ENCODE measurements at places on chromosomes 7 and 10. TPM values are rescaled to one million over a fixed set of nuclear protein-coding genes. Genes with fewer than 3 reads are reported as not detected.

Gene UPK3BL2
- 7.7 TPM for total RNA-seq

Gene IQUB
- total RNA-seq: 0.78 TPM

Gene SLC18A2
- 0.24 TPM for total RNA-seq

DNA sequence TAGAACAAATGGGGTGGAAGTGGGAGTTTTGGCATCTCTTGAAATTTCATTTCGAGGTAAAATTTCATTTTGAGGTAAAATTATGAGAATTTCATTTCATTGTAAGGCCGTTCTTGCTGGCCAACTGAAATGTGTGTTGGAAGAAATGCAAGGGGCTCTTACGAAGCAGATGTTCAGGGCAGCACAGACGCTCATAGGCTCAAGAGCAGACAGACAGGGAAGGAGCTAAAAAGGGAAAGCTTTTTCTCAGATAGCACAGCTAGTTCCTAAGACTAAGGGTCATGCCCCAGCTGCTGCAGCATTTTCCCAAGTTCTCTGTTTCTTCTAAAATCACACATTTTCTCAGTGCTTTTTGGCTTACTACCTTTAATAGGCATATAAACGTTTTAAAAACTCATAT lies 65.1 kb upstream of the SFMBT2 start:
- DNase-seq: no peak

DNA sequence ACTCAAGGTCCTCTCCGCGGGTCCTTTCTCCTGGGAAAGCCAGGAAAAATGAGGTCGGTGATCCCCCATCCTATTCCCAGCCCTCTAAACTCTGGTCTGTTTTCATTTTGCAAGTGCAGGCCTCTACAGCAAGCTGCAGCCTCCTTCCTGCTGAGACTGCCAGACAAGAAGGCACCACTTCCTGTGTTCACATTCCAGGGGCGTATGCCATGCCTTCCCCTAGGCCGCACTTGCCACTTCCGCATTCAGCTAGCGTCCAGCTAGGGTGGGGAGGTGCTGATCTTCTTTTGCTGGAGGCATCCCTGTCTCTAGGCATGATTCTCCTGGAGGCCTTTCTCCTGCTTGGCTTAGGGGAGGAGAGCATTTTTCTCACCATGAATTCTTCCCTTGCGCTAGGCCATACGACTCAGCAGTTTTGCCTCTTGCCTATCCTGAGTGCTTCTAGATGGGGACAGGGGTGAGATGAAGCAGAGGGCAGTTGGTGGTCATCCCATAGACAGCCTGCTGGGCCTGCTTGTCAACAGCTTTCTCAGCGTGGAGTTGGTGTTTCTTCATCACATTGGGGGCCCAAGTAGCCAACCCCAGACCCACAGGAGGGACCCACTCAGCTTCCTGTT lies 328.9 kb downstream of the RPS24 start:
- DNase-seq: no peak

Gene WDFY4
- total RNA-seq: 1.5 TPM

DNA sequence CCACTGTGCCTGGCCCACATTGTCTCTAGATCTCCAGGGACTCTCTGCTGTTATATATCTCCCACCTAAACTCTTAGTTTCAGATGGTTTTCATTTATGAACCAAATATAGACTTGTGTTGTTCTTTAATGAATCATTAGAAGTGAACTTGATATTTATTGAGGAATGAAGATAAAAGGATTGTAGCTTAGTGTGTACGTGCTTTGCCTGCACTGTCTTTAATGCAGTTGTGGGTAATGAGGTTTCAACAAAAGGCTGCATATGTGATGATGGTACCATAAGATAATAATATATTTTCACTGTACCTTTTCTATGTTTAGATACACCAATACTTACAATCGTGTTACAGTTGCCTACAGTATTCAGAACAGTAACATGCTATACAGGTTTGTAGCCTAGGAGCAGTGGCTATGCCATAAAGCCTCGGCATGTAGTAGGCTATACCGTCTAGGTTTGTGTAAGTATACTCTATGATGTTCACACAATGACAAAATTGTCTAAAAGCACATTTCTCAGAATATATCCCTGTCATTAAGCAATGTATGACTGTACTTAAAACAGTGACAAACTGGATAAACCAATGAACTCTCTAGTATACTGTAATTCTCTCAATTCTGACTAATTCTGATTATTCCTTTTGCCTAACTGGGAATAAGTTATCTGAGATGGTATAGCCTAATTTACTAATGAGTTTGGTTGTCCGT lies 25.2 kb downstream of the VCL start:
- DNase-seq: no peak

DNA sequence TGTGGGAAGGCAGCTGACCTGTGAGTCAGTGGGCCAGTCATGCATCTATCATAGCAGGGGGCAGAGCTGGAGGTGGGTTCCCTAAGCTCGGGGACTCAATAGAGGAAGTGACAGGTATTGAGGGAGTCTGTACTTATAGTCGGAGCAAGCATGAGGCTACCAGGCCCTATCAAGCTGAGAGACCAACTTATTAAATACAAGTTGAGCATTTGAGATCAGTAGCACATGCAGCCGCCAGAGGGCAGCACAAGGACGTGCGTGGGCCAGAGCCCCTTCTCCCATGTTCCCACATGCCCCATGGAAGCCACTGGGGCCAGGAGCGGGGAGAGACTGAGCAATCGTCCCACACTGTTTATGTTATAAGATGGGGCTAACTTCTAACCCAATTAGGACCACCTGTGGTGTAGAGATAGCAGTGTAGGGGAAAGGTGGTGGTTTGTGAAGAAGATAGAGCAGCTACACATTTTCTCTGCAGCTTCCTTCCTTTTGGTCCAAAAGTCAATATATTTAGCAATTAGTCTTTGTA lies 13.0 kb upstream of the STK31 start:
- DNase-seq: no peak

DNA sequence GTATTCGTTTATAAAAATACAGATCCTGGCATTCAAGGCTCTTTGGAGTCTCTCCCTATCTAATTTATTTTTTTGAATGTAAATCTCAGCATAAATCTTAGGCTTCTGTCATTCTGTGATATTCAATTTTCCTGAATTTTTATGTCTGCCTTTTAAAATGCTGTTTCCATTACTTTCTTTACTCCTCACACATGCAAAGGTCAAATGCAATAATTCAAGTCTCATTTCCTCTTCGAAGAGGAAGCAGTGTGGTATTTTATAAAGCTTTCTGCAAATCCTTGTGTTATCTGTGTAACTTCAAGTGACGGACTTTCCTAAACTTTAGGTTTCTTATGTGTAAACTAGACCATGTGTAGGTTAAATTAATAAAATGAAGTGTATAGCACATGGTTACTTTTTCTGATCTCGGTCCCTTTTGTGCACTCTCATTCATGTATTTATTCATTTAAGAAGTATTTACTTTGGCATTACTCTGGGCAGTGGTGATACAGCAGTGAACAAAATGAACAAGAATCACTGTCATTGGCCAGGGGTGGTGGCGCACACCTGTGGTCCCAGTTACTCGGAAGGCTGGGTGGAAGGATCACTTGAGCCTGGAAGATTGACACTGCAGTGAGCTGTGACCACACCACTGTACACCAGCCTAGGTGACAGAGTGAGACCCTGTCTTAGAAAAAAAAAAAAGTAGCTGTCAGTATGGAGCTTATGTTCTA lies 332.2 kb downstream of the EXOC4 start:
- DNase-seq: no peak

Gene SFTPA2
- total RNA-seq: 0.11 TPM

DNA sequence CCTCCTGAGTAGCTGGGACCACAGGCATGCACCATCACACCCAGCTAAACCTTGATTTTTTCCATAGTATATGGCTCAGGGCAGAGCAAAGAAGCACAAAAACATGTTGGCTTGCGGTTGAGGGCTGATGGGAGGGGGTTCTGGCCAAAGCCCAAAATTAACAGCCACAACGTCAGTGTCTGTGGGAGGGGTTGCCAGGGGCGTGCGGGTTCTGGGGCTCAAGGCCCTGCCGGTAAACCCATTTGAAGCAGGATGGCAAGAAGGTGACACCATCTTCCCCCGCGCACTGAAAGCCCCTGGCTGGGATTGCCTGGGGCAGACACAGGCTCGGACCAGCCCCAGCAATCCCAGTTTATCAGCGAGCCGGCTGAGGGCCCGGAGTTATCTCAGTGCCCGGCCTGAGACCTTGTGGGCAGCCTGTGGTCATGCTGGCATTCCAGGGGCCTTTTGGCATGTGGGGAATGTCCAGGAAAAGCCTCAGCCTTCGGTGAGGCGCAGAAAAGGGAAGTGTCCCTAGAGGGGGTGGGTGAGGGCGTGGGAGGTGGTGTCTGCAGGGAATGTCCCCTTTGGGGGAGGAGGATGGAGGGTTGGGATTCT lies 167.7 kb upstream of the TNRC18 start:
- no peak for DNase-seq

Gene PRLHR
- total RNA-seq: not detected

DNA sequence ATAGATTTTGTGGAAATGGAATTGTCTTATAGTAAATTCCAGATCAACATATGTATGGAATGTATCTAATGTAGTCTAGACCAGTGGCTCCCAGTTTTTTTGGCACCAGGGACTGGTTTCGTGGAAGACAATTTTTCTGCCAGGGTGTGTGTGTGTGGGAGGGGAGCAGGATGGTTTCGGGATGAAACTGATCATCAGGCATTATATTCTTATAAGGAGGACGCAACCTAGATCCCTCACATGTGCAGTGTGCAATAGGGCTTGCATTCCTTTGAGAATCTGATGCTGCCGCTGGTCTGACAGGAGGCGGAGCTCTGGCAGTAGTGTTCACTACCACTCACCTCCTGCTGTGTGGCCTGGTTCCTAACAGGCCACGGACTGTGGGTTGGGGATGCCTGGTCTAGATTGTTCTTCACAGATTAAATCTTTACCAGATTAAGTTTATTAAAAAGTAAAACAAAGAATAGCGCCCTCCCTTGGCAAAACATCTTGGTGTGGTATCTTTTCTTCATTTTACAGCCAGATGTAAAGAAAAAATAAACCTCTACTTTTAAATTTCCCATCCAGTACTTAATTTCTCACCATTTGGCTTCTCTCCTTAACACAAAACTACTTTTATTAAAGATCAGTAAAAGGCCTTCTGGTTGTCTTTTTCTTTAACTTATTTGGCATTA lies 48.4 kb downstream of the SEPTIN7 start:
- DNase-seq: no peak

Gene EVX1
- total RNA-seq: not detected

DNA sequence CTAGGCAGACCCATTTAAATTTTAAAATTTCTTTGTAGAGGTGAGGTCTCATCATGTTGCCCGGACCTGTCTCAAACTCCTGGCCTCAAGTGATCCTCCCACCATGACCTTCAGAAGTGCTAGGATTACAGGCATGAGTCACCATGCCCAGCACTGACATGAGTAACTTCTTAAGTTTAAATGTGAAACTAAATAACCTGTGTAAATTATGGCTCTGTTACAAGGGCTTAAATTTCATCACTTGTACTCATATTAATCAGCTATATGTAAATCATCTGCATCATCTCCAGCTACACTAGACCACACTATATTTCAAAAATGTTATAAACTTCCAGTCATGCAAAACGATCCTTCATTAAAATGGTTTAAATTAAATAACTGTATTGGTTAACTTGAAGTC lies 56.1 kb downstream of the ATAD1 start:
- DNase-seq: no peak

GRCh38 chr7:70237256-70237655 lies 639.0 kb downstream of the AUTS2 start:
- DNase-seq: no peak

DNA sequence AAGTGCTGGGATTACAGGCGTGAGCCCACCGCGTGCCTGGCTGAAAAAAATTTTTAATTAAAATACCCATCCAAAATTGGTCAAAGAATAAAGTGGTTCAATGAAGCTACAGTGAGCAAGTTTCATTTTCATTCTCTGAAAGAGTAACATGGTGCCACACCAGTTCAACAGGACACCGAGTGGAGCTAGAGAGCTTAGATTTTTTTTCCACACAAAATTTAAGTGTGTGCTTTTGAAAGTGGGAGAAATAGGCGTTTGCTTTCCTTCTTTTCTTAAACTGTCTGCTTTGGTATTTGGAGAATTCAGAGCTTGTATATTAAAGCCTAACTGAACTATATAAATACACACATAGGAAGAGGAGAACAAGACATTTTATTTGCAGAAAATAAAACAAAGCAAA lies 43.4 kb downstream of the BPGM start:
- DNase-seq: no peak

DNA sequence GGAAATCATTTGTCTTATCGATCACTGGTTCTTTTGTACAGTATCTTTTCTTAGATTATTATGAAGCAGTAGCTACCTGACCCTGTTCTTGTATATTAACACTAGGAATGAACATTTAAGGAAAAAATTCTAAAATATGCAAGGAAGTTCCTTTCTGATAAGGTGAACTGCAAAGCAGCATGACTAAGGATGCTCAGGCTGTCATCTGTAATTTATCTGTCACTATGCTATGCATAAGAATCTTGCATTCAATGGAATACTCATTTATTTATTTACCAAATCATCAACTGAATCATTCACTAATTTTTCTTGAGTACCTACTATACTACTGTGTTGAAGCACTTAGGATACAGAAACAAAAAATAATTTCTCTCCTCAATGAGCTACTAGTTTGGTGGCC lies 5.8 kb downstream of the GSDME start:
- DNase-seq: no peak

GRCh38 chr10:117419921-117420320 lies 44.7 kb upstream of the PDZD8 start:
- DNase-seq: no peak

Gene GSTO2
- total RNA-seq: 0.67 TPM

- no peak for DNase-seq
Observed at GRCh38 chr7:767580-767940, 40.5 kb upstream of the PRKAR1B start.

Gene AASS
- 20.6 TPM for total RNA-seq

DNA sequence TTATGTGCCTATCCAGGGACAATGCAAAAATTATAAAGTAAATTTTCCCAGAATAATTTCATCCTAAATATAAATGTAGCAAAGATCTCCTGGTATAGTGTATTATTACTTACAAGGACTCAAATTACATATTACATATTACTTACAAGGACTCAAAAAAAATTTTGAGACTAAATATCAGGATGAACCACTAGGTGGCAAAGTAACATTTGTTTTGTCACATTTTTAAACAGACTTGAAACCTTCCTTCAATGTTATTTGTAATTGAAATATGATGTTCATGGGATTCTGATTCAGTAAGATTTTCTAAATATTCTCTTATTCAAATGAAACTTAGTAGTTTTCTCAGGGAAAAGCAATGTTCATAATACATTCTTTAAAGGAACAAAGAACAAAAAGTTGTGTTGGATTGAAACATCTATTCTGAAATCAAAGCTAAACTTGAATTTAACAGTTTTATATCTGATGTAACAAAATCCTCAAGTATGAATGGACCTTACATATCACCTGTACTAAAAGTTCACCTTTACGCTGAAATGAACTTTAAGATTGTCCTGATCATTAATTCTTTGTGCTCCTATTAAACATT lies 74.3 kb upstream of the GNAI1 start:
- DNase-seq: no peak

Gene BPGM
- 13.2 TPM for total RNA-seq

Gene MYL10
- total RNA-seq: not detected

GRCh38 chr7:84139986-84140729 lies 54.4 kb downstream of the SEMA3A start:
- DNase-seq: no peak

Gene OR2A42
- total RNA-seq: not detected

- no peak for DNase-seq
Observed at GRCh38 chr10:120824881-120825309, 26.3 kb upstream of the WDR11 start.
